NCI-H1092 (cell line): ENCODE measurements at places on chromosomes 2 and 18.

GRCh38 chr2:157662401-157662800 lies 33.7 kb upstream of the ACVR1C start:
- DNase-seq = no peak

- no peak for DNase-seq
Measured at GRCh38 chr18:75135158-75135725, 73.7 kb downstream of the PTGR3 start.

DNA sequence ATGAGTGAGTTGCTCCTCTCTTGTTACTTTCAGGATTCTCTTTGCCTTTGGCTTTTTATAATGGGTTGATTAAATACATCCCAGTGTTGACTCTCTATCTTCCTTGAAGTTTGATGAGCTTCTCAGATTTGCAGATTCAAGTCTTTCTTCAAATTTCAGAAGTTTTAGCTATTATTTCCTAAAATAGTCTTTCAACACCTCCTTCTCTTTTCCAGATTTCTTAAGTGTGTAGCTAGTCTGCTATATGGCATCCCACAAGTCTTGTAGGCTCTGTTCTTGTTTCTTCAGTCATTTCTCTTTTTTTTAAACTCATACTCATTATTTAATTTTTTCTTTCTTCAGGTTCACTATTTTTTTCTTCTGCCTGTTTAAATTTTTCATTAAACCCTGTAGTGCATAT lies 287.7 kb upstream of the CNTNAP5 start:
- DNase-seq = no peak

DNA sequence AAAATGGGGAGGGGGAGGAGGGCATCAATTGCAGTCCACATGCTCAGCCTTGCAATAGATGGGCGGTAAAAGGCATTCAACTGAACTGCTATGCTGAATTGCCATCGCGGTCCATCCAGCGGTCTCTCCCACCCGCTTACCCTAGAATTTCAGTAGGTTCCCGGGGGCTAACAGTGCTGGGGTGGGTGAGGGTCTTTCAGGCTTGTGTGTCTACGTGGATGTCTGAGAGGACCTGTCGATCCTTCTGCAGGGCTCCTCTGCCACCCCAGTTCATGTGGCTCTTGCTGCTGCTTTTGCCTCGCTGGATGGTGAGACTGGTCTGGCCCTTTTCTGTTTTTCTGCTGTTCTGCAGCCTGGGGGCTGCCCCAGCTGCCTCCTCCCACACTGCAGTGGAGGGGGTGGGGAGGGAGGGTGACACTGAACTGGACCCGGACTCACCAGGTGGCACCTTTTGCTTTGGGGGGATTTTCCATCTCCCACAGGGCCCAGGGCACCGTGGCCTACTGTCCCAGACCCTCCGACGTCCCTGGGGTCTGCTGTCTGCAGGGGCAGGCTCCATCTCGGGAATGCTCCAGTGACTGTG lies 14.1 kb downstream of the ACKR3 start:
- DNase-seq = no peak
